ENCODE measurements at places on chromosomes 2 and 18.

DNA sequence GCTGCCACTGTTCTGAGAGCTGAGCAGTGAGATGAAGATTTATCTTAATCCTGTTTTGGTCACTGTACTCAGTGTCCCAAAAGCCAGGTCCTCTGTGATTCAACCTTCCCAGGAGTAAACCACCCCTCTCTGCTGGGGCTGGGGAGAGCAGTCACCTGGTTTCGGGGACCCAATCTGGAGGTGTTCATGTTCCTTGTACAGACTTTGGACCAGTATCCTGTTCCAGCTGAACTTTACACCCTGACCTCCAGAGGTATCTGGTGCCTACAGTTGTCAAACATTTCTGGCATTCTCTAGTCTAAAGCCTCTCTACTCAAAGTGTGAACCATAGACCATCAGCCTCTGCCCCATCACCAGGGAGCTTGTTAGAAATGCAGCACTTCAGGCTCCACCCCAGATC is 22.1 kb downstream of the CERS6 start:
- DNase-seq: no peak

DNA sequence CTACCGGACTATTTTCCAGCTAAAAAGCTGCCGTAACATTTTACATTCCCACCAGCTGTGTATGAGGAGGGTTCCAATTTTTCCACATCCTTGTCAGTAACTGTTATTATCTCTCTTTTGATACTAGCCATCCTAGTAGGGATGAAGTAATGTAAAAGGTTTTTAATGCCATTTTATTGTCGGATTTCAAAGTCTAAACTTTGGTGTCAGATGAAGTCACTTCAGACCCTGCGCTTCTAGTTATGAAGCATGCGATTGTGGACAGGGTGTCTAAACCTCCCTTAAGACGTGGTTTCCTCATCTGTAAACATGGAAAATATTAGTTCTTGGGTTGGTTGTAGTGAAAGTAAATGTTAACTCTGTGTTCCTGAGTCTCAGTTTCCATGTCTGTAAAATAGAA is 4.7 kb downstream of the DGKD start:
- DNase-seq: no peak

- no peak for DNase-seq
Observed at GRCh38 chr2:151575338-151575737, 158.9 kb downstream of the NEB start.

DNA sequence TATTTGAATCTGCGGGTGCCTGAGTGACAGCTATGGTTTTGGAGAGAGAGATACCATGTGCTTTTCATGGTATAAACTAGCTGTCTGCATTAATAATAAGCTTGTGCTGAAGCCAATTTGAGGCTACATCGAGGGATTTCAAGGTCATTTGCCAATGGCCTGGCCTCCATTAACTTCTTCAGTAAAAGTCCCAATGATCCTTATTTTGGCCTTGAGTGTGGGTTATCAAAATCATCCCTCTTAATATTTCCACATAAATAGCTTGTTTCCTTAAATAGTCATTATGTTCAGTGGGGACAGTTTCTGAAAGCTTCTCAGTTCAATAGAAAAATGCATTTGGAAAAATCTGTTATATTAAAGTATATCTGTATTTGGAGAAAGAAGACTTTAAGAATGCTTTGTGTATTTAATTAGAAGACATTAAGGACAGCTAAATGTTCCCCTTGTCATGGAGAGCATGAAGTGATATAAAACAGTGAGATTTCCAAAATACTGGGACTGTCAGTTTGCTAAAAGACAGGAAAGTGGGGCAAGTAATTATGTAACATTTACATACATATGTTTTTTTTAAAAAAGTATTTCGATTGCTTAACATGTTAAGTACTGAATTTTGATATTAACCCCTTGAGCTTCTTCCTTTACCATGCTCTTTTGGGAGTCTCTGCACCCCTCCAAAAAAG is 355.5 kb upstream of the ZEB2 start:
- DNase-seq: no peak

- no peak for DNase-seq
Observed at GRCh38 chr18:41644466-41644865, 310.6 kb upstream of the PIK3C3 start.

DNA sequence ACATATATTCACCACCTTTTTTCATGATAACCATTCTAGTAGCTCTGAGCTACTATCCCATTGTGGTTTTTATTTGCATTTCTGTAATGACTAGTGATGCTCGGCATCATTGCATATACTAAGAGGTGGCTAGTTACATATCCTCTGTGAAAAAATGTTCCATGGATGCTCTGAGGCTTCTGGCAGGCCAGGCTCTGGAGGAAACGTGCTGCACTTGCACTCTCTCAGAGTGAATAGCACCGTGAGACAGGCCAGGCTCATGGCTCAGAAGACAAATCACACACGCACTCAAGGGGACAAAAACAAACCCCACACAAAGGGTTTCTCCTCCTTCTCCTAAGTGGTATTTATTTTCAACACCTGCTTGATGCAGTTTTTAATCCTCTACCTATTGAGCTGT is 1085.3 kb upstream of the CNTNAP5 start:
- no peak for DNase-seq
